ENCODE measurements at places on chromosomes 3 and 15. TPM values are rescaled to one million over a fixed set of nuclear protein-coding genes. Genes with fewer than 3 reads are reported as not detected.

DNA sequence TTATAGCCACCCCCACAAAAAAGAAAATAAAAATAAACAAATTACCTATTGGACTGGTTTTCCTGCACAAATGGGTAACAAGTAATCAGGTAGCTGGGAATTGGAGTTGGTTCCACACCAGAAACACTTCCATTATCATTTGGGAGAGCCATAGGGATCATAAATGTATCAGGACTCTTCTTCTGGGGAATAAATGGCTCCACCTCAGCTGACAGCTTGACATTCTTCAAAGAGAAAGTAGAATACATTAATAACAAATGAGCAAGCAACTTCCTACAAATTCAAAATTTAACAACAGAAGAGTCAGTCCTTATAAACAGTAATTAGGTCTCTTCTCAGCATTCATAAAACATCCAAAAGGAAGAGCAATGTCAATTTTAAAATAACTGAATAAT lies 8.7 kb downstream of the SECISBP2L start:
- no peak for DNase-seq

- no peak for DNase-seq
Observed at GRCh38 chr3:26997226-26997625, 372.0 kb downstream of the NEK10 start.

DNA sequence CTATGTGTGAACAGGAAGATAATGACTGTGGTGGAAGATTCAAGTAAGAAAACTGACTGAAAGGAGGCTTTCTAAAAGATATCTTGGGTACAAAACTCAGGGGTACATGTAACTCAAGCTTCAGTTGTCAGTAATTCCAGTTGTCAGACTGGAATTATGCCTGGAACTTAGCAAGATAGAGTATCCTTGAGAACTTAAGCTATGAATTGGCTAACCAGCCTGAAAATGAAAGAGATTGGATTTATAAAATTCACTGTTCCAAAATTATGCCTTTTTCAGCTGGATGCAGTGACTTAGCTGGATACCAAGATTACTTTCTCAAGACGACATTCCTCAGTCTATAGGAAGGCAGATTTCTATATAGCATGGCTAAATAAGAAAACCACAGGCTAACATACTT lies 221.9 kb upstream of the ZBTB20 start:
- DNase-seq = no peak

DNA sequence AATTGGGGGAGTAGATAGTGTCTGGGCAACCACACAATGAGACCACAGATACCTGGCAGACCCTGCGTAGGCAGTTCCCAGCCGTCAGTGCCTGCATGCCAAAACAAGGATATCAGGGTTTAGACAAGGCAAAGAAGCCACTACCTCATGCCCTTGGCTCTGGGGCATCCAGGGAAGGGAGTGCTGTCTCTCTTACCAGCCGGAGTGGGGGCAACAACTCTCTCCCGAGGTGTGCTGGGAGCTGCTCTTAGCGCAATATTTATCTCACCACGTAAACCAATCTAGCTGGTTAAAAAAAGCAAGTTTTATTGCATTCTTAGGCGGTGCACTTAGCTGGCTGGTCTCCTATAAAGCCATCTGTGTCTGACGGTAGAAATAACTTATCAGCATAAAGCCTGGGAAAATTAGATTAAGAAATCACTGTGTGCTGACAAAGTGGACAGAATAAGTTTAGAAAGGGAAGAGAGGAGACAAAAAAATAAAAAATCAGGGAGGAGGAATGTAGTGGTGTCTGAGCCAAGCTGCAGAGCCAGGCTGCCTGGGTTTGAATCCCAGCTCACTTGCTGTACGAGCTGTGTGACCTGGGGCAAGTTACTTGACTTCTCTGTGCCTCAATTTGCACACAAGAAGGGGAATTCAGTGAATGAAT lies 273.2 kb downstream of the PDZRN3 start:
- no peak for DNase-seq

- no peak for DNase-seq
Observed at GRCh38 chr3:112459750-112460149, 39.5 kb downstream of the BTLA start.

GRCh38 chr3:141059816-141060215 lies 8.7 kb downstream of the SPSB4 start:
- no peak for DNase-seq

DNA sequence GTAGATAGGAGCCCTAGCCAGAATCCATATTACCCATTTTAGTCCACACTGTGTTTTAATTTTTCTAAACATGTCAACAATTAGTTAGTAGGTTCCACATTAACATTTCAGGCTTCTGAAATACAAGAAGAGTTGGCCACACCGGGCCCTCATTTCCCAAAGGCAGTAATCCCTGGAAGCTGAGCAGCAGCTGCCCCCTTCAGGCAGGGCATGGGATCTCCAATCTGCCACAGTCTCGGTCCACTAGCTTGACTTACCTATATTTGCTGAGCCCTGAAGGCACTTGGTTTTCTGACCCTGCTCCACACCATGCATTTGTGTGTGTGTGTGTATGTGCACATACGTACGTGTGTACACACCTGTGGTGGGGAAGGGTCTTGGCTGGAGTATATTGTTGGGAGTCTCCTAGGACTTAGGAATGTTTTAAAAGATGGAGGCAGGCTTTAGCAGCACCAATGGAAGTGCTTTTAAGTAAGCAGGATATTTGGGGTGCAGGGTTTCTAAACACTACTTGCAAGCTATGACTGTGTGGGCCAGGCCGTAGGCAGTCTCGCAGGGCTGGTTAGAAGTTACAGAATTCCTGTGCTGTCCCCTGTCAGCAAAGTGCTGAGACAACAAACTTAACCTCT lies 71.2 kb upstream of the SOX14 start:
- DNase-seq = no peak

- no peak for DNase-seq
Observed at GRCh38 chr3:20811631-20812030, 625.6 kb upstream of the SGO1 start.

GRCh38 chr3:184567946-184568559 lies 6.5 kb downstream of the EPHB3 start:
- DNase-seq = no peak

GRCh38 chr3:197376735-197377555 lies 78.5 kb upstream of the DLG1 start:
- DNase-seq = peak; percentile 36

- no peak for DNase-seq
Observed at GRCh38 chr3:175695251-175695650, 836.1 kb downstream of the NAALADL2 start.

- DNase-seq = no peak
Observed at GRCh38 chr3:19506171-19506570, 357.9 kb downstream of the KCNH8 start.

- DNase-seq = peak; percentile 35
Observed at GRCh38 chr3:9686050-9686550, 17.5 kb upstream of the CPNE9 start.

DNA sequence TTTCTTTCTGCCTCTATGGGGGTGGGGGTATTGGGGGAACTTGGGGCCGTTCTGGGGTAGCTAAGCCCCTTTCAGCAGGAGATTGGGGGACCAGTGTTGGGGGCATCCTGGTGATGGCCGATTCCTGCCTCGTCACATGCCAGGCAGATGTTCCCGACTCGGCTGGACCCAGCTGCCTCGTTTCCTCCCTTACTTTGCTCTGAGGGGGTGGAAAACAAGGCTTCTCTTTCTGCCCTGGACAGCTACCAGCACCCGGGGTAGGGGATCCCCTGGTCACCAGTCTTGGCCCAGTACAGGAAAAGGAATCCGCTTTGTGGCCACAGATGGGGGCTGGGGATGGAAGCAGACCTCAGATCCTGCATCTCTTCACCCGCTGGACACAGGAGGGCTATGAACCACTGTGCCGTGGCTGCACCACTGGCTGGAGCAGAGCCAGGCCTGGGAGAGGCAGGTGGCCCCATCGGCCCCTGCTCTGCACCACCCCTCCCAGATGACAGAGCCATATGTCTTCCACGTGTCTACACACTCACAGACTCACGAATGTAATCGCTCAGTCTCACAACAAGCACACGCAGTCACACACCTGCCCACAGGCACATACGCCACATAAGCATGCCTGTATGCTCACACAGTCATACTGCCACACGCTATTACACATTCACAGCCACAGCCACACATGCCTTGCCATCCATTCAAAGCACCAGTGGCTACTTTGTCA lies 12.4 kb downstream of the SNX33 start:
- DNase-seq = no peak

DNA sequence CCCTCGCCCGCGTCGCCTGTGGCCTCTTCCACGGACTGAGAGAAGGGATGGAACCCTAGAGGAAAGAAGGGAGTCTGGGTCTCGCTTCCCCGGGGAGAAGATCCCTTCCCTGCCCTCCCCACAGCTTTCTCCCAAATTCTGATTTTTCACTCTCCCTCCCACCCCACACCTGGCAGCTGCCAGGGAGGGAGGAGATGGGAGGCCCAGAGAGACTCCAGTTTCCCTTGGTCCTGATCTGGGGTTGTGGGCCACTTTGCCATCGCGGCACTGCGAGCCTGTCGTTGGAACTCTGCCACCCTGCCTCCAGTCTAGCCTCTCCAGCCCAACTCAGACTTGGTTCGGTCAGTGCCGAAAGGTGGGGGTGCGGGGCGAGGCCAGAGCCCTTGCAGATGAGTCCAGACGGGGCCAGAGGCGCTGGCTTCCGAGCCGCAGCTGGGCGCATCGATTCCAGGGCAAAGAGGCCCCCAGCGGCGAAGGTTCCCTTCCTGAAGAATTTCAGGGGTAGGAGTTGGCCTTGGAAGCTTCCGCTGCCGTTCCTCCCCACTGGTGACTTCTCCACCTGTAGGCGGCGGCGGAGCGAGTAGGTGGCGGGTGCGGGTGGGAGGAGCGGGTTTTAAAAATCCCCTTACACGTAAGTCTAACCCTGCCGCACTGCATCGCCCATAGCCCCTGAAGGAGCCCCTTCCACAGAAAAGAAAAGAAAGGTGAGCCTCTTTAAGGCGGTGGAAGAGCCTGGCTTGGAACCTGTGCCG lies 5.2 kb downstream of the WNT5A start:
- no peak for DNase-seq

Gene TMCO5A
- not detected for total RNA-seq

Gene TADA3
- 48.8 TPM for total RNA-seq

Gene FAH
- total RNA-seq = 20.5 TPM
